CD4-positive, CD25-positive, alpha-beta regulatory T cell (primary cell): ENCODE measurements at places on chromosomes 3 and 15. TPM values are rescaled to one million over a fixed set of nuclear protein-coding genes. Genes with fewer than 3 reads are reported as not detected.

Gene CFAP100
- total RNA-seq = not detected

Gene SLC12A8
- not detected for total RNA-seq

DNA sequence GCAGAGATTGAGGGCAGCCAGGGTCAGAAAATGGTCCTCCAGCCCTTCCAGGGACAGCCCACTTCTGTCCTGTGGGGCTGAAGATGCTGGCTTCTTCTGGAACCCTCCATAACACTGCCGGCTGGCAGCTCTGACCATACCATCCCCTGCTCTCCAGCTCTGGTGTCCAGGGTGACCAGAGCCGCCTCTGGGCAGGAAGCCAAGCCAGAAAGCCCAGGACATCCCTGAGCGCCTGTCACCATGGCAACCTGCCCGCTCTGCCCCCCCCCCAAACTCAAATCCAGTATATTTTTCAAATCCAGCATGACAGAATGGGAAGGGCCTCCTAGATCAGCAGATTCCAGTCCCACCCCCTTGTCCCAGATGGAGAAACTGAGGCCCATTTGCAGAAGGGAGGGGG is 420 bp upstream of the TMIE start:
- no peak for DNase-seq

- H3K27ac ChIP-seq = no peak overlapping the region
- peak; percentile 11 for DNase-seq
- peaks cover 6% of the 10 kb centered on the region for H3K4me1 ChIP-seq
Observed at GRCh38 chr3:3798631-3799113, 559 bp upstream of the LRRN1 start.

Gene LMAN1L
- not detected for total RNA-seq

GRCh38 chr15:65827065-65827464 is 35.0 kb upstream of the DENND4A start:
- DNase-seq = no peak
- peak overlapping the region; percentile 49 for H3K4me3 ChIP-seq
- peaks cover 29% of the 10 kb centered on the region for H3K4me1 ChIP-seq
- no peaks in the 10 kb centered on the region for H3K36me3 ChIP-seq
- H3K27ac ChIP-seq = peak overlapping the region; percentile 94
- no peaks in the 10 kb centered on the region for H3K27me3 ChIP-seq

Gene MB21D2
- total RNA-seq = 10.8 TPM

Gene DPPA2
- total RNA-seq = not detected

Gene ITIH1
- total RNA-seq = not detected

DNA sequence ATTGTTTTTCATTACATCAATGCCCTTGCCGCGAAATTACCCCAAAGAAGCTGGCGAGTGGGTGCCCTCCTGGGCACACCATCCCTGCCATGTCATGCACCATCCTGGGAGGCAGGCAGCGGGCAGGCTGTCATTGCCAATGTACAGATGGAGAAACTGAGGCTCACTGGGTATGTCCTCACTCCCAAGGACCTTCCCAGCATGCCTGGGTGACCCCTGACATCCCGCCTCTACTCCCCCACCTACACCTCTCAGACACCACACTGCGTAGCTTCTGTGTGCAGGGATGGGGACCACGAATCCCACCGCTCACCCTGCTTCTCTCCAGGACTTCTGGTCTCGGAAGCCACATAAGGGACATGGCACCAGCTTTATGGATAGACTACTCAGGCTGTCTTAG is 41.0 kb upstream of the SLC41A3 start:
- H3K27me3 ChIP-seq = no peaks in the 10 kb centered on the region
- no peaks in the 10 kb centered on the region for H3K4me1 ChIP-seq
- no peak for DNase-seq
- H3K36me3 ChIP-seq = no peaks in the 10 kb centered on the region
- H3K4me3 ChIP-seq = no peak overlapping the region
